Kidney epithelial cell (primary cell): ENCODE measurements at places on chromosomes 11 and 22.

DNA sequence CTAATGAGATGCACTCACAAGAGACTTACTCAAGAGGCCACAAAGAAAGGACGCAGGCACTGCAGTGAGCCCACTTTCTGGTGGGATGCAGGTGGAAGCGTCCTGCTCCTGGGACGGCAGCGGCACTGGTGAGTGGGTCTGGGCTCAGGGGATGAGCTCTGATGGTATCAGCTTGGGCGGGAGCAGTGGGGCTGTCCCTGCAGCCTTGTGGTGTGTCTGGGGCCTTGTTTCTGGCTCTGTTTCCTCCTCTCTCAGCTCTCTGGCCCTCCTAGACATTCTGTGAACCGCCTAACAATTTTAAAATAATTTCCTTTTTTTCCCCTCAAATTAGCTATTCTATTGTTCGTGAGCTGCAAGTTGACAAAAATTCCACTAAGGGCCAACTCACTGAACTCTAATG is 8.8 kb upstream of the ST14 start:
- no peak for DNase-seq

- DNase-seq, result no peak
These were observed 48.6 kb upstream of the TMEM45B start for GRCh38 chr11:129766898-129767604.

DNA sequence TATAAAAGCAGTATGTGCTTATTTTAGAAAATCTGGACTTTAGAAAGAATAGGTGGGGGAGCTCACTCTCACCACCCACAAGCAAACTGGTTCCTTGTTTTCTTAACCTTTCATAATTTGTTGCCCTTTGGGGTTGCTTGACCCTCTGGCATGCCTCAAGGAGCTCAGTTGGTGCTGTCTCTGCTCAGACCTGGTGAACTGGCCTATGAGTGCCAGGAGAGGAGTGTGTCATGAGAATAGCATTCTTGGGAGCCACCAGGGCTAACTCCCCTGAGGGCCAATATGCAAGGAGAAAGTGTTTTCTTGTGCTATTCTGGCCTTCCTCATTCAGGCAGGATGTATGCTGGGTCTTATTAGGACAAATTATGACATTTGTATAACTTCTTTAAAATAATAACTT is 21.0 kb upstream of the AMOTL1 start:
- no peak for DNase-seq

- DNase-seq, result no peak
These were observed 7.1 kb upstream of the KCNJ11 start for GRCh38 chr11:17395554-17395961.
